A549 treated with DMSO at 1 μM for 4 hours (cell line): ENCODE measurements at places on chromosomes 6 and 20. TPM values are rescaled to one million over a fixed set of nuclear protein-coding genes. Genes with fewer than 3 reads are reported as not detected.

The AVP gene
- not detected in 5 replicates for total RNA-seq

The DOK5 gene
- total RNA-seq, result 0.09 TPM in 1 of 5 replicates, not detected in the others

The RAB32 gene
- total RNA-seq, result 34.3 to 49.0 TPM (median 45.3 TPM) in 5 replicates

The CCR6 gene
- total RNA-seq, result 0.03 to 0.09 TPM in 2 of 5 replicates, not detected in the others

The CLPSL2 gene
- total RNA-seq, result 0.38 to 0.76 TPM (median 0.57 TPM) in 4 of 5 replicates, not detected in the other

The RIPPLY2 gene
- 0.28 to 1.3 TPM (median 0.41 TPM) in 5 replicates for total RNA-seq

The ADRM1 gene
- total RNA-seq, result 153 to 195 TPM (median 170 TPM) in 5 replicates

The SLC22A3 gene
- total RNA-seq, result 35.0 to 46.7 TPM (median 38.2 TPM) in 5 replicates

The DDO gene
- total RNA-seq, result 0.07 to 0.19 TPM (median 0.08 TPM) in 5 replicates

The NKAIN4 gene
- total RNA-seq, result 6.3 to 10.1 TPM (median 7.0 TPM) in 5 replicates

The PLN gene
- not detected in 5 replicates for total RNA-seq

The TNNC2 gene
- total RNA-seq, result 0.31 TPM in 1 of 5 replicates, not detected in the others

The C6orf89 gene
- total RNA-seq, result 15.5 to 20.5 TPM (median 18.5 TPM) in 5 replicates

The HSPA12B gene
- total RNA-seq, result 0.28 to 0.53 TPM (median 0.38 TPM) in 5 replicates

The OTOR gene
- not detected in 5 replicates for total RNA-seq

The RNF144B gene
- 0.24 to 0.88 TPM (median 0.52 TPM) in 5 replicates for total RNA-seq

The SMIM8 gene
- 1.7 to 3.8 TPM (median 3.5 TPM) in 5 replicates for total RNA-seq

The SLC44A4 gene
- total RNA-seq, result 0.05 to 0.36 TPM (median 0.15 TPM) in 3 of 5 replicates, not detected in the others

The CLDN20 gene
- total RNA-seq, result not detected in 5 replicates

The RTF2 gene
- total RNA-seq, result 86.0 to 97.0 TPM (median 91.7 TPM) in 5 replicates
